ENCODE measurements at places on chromosomes 7 and 10.

DNA sequence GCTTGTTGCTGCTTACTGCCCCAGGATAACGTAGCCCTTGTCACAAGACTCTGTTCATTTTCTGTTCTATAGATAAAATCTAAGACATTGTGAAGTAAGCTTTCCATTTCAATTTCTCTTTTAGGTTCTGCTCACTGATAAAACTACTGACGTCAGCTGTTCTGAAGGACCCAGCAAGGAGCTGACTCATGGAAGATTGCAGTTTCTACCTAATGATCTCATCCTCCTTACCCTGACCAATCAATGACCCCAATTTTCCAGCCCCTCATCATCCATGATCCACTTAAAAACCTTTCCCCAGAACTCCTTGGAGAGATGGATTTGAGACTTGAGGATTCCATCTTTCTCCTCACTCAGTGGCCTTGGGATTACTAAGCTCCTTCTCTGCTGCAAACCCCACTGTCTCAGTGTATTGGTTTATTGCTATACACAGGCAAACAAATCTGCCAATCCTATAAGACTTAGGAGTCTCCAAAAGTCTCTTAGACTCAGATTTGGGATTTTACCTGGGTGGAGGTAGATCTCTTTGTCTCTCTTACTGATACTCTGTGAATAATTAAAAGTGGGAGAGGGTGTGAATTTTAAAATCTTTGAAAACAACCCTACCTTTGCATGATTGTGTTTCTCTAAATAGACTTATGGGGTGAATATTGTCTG, 109.2 kb upstream of the TRIM24 start:
- no peak for DNase-seq

DNA sequence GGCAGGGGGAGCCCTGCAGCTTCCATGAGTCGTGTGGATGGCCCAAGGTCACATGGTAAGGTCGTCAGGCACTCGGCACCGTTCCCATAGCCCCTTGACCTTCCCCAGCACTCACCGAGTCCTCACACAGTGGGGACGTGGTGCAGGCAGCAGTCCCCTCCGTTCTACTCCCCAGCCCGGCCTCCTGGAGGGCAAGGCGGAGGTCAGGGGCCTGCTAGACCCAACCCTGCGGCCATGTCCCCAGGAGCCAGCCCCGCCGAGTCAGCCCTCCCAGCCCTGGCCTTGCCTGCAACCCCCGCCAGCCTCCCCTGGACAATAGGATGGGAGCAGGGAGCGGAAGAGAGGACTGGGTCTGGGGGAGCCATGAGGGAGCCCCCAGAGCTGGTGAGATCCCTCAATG, 65.2 kb downstream of the ELFN1 start:
- DNase-seq, result no peak

- DNase-seq, result no peak
These were observed 32.9 kb downstream of the GPER1 start for GRCh38 chr7:1120791-1121190.

DNA sequence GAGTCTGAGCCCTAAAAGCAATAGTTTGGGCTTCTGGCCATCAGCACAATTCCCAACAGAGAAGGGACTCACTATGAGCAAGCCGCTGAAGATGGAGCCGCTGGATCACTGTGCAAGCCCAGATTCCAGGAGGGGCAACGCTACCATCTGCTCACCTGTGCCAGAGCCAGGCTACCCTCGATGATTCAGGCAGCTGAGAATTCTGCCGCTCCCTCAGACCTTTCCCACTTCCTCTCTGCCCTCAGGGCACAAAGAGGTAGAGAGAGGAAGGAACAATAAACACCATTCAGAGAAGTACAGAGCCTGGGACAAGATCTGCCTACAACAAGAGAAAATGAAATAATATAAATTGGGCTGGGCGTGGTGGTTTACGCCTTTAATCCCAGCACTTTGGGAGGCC, 98.1 kb downstream of the MYOF start:
- no peak for DNase-seq

DNA sequence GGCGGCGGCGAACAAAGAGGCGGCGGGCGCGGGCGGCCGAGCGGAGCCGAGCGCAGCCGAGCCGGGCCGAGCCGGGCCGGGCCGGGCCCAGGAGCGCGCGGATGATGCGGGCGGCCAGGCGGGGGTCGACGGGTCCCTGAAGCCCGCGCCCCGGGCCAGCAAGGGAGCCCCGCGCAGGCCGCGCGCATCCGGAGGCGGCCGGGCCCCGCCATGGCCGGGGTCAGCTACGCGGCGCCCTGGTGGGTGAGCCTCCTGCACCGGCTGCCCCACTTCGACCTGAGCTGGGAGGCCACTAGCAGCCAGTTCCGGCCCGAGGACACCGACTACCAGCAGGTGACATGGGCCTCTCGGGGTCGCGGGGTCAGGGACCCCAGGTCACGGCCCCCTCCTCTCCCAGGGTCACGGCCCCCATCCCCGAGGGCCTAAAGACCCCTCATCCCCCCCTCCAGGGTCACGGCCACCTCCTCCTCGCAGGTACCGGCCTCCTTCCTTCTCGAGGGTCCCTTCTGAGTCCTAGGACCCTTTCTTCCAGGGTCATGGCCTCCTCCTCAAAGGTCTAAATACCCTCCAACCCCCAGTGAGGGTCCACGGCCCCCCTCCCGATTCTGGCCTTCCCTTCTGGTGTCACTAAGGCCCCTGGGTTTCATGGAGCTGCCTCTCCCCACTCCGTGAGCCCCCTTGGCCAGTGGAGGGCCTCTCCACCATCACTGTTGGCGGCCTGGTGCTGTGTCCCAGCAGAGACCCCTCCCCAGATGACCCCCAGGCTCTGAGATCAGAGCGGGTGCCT, at the start of gene TTYH3:
Gene TTYH3, plus strand, starts transcription at position 41 of the 787 bp plus-strand sequence. Its CDS starts 170 bp downstream, at position 211.
- no peak for DNase-seq
